ENCODE measurements at places on chromosomes 7 and 10.

- no peak for DNase-seq
Observed at GRCh38 chr10:102269017-102269416, 23.7 kb downstream of the GBF1 start.

- peak; percentile 61 for DNase-seq
Observed at GRCh38 chr10:99431190-99431760, 851 bp upstream of the GOT1 start.

- DNase-seq: no peak
Observed at GRCh38 chr10:14009371-14010100, 321.2 kb downstream of the FRMD4A start.

GRCh38 chr7:137609500-137609899 is 237.3 kb downstream of the DGKI start:
- no peak for DNase-seq

- no peak for DNase-seq
Observed at GRCh38 chr7:84142726-84143125, 51.9 kb downstream of the SEMA3A start.

DNA sequence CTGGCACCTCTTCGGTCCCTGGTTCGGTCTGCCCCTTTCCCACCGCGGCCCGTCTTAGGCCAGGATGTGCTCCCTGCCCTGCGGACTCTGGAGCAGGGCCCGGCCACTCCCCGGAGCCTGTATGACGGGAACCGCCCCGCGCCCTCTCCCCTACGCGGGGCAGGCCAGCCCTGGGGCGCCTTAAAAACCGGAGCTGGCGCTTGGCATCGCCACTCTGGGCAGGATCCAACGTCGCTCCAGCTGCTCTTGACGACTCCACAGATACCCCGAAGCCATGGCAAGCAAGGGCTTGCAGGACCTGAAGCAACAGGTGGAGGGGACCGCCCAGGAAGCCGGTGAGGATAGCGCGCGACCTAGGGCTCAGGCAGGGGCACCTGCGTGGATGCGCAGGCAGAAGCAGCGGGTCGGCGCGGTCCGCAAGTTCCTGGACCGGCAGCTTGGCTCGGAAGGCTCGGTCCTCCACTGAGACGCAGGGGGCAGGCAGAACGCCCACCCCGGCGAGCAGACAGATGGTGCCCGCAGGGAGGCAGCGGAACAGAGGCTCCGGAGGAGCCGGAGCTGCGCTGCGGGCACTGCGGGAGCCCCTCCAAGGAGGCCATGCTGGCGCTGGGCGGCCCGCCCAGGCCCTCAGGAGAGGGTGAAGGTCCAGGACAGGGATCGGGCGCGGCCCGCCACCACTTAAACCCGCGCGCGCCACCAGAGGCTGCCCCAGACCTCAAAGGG is at the start of gene ADIRF:
TSS of gene ADIRF (plus strand) at position 212 of the 723 bp plus-strand sequence. CDS start at position 275, 63 bp downstream.
- DNase-seq: no peak

DNA sequence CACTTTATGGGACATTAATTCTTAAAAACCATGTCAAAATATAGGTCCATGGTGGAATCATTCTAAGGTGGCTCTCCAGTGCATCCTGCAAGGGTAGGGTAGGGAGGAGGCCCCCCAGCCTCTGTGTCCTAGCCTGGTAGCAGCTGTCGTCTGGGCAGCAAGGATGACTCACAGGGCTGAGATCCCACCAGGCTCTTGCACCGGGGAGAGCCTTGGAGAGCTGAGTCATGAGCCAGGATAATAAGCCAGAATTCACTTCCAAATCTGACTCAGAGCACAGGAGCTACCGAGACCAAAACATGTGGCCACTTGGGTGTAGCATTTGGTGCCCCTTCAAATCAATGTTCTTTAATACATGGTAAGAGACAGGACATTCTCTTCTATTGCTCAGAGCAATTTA is 298.5 kb downstream of the NEBL start:
- DNase-seq: no peak
